Umbilical cord (tissue), 2 donors: ENCODE measurements at places on chromosomes 16 and 17. TPM values are rescaled to one million over a fixed set of nuclear protein-coding genes. Genes with fewer than 3 reads are reported as not detected.

GRAP gene
- 5.1 TPM for total RNA-seq

TBC1D3H gene
- 1.4 TPM for total RNA-seq

ZFPM1 gene
- 1.7 TPM for total RNA-seq

SNX20 gene
- 1.2 TPM for total RNA-seq

RDM1 gene
- not detected for total RNA-seq

UBALD2 gene
- total RNA-seq: 8.2 TPM

KRTAP2-2 gene
- total RNA-seq: 8.4 TPM

NECAB2 gene
- 6.5 TPM for total RNA-seq

CA5A gene
- total RNA-seq: 0.72 TPM

SPATA32 gene
- not detected for total RNA-seq

GDPD1 gene
- not detected for total RNA-seq

ASGR1 gene
- total RNA-seq: 1.2 TPM

HCRT gene
- total RNA-seq: not detected

NPIPB5 gene
- 116 TPM for total RNA-seq

CHCT1 gene
- not detected for total RNA-seq

KCTD5 gene
- 9.6 TPM for total RNA-seq

TMEM238L gene
- total RNA-seq: not detected

CCDC154 gene
- total RNA-seq: 0.48 TPM

CCL7 gene
- total RNA-seq: 2.6 TPM

FLYWCH1 gene
- 30.8 TPM for total RNA-seq

HNF1B gene
- total RNA-seq: 0.72 TPM

MILR1 gene
- total RNA-seq: 9.9 TPM

CTRL gene
- total RNA-seq: 0.48 TPM

SPNS2 gene
- 5.8 TPM for total RNA-seq

TMIGD1 gene
- not detected for total RNA-seq

CD300A gene
- total RNA-seq: 7.2 TPM

MT4 gene
- not detected for total RNA-seq

KRT32 gene
- total RNA-seq: 1.2 TPM

HS3ST2 gene
- total RNA-seq: 0.48 TPM

MAFG gene
- total RNA-seq: 8.4 TPM

ABCA9 gene
- 3.6 TPM for total RNA-seq

MYH2 gene
- total RNA-seq: 0.72 TPM

CCL1 gene
- total RNA-seq: not detected

CSH1 gene
- 0.72 TPM for total RNA-seq

NME2 gene
- total RNA-seq: 355 TPM

PLA2G10 gene
- total RNA-seq: not detected

PKMYT1 gene
- total RNA-seq: 6.0 TPM

ERN1 gene
- total RNA-seq: 17.8 TPM

OR2C1 gene
- total RNA-seq: 3.6 TPM

PIRT gene
- total RNA-seq: 0.24 TPM
